NCI-H2107 (cell line): ENCODE measurements at places on chromosomes 16 and 17.

DNA sequence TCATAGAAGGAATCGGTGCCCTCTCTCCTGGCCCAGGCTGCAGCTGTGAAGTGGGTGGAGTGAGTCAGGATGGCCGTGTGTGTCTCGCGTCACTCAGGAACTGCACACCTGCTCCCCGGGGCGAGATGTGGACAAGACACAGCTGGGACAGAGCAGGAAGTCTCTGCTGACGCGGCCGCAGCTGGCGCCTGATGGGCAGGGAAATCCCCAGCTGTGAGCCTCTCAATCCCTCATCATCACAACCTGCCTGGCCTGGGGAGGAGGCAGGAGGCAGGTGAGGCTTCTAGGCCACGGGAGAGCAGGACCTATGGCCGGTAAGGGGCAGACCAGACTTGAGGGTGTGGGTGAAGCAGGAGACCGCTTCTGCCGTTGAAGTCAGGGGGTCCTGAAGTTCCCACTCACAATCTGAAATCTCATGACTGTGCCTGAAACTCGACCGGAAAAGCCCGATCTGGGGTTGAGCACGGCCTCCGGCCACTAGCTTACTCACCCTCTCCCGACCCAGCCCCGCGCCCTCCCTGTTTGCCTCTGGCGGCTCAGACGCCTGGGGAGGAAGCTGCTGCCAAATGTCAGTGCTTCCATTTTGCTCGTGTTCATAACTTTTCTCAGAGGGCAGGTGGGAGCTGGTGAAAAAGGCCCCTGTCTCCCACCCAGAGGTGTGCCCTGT is 1.1 kb upstream of the TRPV3 start:
- DNase-seq, result no peak

GRCh38 chr17:67420994-67421393 is 43.9 kb downstream of the PITPNC1 start:
- DNase-seq, result no peak

DNA sequence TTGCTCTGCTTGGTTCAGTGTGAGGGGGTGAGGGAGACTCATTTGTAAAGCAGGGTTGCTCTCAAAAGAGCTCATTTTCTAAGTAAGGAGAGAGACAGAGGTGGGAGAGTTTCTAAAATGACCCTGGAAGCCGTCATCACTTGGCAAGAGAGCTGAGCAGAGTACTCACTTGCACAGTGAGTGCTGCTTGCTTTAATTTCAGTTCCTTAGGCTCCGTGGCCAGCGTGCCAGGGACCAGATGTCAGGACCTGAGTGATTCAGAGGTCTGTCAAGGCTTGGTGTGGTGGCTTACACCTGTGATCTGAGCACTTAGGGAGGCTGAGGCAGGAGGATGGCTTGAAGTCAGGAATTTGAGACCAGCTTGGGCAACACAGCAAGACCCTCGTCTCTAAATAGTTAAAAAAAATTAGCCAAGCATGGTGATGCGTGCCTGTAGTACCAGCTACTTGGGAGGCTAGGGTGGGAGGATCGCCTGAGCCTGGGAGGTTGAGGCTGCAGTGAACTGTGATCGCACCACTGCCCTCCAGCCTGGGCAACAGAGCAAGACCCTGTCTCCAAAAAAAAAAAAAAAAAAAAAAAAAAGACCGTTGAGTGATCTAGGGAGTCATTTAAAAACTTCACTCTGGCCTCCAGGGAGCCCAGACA is 10.7 kb downstream of the ZNF205 start:
- no peak for DNase-seq

DNA sequence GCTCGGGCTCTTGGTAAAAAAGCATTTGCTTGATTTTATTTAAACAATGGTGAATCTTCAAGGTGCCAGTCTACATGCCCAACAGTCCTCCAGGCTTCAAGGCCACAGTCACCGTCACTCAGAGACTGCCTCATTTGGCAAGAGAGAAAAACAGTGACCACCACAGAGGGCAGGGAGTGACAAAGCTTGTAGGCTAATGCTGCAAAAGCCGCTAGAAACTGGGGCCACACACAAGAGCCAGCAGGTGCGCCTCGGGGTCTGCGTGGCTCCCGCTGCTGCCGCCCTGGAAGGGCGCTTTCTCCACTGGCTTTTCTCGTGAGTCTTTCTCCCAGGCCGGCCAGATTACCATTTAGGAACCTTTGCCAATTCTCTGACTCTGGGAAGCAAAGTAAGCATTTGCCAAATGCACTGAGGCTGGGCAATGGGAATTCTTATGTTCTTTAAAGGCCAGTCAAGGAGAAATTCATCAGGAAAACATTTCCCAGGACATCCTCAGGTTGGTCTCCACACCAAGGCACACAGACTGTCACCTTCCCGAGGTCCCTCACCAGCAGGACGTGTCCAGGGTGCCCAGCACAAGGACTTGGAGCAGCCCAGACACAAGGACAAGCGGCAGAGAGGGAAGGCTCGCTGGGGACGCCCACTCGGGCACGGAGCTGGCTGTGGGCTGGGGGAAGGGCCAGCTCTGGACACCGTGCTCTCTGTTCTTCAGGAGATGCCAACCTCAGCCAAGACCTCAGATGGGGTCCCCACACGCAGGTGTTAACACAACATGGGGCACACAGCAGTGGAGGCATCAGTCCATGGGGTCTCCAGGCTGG is 12.5 kb upstream of the C16orf95 start:
- no peak for DNase-seq

DNA sequence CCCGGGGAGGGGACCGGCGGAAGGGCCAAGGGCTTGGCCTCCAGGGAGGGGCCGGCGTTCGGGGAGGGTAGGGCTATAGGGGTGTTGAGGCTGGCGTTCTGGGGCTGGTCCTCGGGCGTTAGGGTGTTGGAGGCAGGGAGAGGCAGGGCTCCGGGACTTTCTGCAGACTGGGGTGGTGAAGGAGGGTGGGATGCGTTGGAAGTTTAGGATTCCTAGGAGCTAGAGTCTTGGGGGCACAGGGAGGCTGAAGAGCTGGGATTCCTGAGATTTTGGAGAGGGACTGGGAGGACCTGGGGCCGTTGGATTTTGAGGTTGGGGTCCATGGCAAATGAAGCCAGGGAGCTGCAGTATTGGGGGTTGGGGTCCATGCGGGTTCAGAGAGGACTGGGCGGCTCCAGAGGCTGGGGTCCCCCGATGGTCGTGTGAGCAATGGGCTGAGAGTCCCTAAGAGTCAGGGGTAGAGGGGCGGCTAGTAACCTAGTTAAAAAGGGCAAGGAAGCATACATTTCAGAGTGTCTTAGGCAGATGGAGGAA is 740 bp downstream of the NFATC2IP start:
- no peak for DNase-seq

- no peak for DNase-seq
Measured at GRCh38 chr16:29825145-29826044, 5.1 kb downstream of the MVP start.

- no peak for DNase-seq
Measured at GRCh38 chr16:75279305-75279704, 27.9 kb upstream of the BCAR1 start.

DNA sequence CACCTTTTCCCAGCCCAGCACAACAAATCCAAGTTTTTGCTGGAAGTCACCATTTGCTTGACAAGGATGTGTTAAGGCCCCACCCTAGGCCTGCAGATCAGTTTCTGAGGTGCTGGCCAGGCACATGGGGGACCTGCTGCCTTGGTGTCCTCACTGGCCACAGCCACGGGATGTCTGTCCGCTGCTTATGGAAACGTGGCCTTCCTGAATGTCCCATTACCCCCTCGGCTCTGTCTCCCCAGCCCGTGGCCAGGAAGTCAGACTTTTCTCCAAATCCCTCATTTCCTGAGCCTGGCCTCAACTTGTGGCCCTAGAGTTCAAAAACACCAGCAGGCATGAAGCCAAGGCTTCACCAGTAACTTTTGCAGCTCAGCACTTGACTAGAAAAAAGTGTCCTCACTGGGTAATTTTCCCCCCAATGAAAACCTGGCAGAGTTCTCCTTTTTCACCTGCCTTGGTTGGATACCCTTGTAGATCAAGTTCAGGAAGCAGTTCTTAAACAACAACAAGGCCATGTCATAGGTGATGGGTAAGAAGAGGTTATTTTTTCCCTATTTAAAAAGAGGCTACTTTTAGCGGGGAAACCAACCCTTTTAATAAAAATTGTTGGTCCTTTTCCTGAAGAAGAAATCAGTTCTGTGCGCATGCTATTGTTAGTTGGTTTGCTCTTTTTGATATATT is 80.8 kb downstream of the SOCS1 start:
- no peak for DNase-seq
